Cortex of kidney (tissue), 1 donor: ENCODE measurements at places on chromosomes 5 and 9.

DNA sequence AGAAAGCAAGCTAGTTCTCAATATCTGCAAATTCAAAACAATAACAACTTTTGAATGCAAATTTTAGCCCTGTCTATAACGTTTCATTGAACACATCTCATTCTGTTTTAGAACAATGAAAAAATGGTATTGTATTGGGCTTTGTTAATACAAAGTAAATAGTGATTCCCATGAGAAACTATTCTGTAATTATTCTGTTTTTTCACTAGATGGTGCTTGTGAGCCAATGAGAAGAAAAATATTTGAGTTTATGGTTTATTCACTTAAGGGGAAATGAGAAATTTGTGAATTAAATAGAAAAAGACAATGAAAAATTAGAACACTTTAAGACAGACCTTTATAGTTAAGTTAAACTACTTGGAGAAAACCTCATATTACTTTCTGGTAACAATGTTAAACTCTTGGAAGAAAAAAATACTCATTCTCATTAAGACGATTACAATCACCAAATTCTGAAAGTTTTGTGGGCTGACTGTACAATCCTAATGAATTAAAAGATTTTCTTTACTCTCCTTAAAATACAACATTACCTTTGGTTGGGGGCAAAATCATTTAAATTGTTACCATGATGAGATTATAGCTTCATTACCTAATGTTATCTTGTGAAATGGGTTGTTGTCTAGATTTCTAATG, 127.0 kb downstream of the NNT start:
- DNase-seq, result no peak

DNA sequence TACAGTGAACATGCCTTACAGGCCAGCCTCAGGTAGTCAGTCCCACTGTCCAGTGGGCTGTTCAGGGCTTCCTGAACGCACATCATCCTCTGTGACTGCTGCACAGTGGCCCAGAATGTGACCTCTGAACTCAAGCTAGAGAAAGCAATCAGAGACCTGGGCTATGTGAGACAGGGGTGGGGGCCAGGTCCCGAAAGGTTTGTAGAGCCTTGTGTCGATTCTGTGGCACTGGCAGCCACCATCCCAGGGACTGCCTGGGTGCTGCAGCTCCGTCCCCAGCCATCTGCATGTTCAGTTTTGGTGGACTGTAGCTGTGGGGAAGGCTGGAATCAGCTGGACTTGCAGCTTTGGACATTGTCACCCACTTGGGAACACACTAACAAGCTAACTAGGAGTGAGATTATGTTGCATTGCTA, 47.7 kb downstream of the MVB12B start:
- no peak for DNase-seq

DNA sequence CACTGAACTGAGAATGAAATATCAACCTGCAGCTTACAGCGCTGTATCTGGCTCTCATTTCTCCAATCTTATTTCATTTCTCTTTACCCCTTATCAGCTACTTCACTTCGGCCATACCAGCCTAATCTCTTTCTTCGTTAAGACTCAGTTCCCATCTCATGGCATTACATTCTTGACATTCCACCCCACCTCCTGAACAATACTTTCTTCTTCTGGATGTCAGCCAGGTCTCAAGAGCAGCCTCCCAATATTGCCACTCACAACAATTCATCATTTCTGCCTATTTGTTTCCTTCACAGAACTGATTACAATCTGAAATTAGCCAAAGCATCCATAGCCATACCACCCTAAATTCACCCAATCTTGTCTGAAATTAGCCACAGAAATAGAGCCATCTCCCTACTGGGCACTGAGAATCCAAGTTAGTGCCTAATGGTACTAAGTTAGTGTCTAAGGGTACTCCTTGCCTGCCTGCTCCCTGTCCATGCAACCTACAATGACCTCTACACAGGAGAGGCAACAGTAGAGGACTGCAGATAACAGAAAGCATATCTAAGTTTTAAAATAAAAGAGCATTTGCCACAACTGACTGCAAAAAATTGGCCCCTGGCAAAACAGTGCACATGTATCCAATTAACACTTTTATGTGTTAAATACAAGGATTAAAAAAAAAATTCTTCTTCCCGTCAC, 35.2 kb downstream of the SETX start:
- DNase-seq, result no peak

DNA sequence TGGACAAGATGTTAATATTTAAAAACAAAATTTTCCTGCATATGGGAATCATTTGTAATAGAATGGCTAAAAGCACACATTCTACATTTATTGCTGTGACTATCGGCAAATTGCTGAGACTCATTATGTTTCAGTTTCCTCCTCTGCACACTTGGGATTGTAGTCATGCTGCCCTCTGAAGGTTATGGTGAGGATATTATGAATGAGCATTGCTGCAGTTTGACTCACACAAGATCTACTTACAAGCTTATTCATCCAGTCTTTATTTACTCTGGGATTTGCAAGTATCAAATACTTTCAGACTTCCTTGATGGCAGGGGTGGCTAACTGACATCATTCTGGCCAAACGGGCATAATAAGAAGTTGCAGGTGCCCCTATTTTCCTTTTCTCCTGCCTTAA, 9.5 kb upstream of the NFIL3 start:
- DNase-seq, result no peak

DNA sequence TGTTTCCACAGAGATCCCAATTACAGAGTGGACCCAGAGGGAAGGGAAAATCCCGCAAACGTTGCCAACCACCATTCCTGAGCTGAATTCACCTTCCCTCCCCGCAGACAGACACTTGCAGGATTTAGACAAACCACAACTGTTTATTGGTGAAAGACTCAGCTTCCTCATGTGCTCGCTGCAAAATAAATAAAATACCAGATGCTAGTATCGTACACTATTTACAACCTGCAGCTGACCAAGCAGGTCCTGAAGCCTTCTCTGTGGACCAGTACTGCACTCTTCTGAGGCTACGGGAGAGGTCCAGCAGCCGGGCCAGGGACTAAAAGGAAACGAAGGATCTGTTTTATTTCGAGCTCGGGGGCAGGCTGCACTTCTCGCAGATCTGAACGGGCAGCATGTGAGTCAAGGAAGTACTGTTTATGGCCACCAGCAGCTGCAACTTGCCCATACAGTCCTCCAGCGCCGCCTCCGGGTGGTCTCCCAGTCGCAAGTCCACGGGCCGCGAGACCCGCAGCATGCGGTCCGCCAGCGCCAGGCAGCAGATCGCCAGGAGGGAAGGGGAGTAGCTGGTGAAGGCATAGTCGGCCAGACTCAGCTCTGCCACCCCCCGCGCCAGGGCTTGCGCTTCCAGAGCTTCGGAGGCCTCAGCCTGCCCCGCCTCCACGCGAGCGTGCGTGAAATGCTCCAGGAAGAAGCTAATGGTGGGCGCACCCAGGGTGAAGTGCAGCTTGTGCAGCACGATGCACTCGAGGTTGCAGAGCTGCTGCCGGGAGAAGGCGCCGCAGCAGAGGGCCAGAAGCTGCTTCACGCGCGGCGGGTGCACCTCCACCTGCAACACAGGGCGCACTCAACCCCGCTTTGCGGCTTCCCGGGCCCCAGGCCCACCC, 2.1 kb downstream of the CCNO start:
- no peak for DNase-seq

GRCh38 chr9:29456940-29457339, 1883.7 kb upstream of the C9orf72 start:
- no peak for DNase-seq

- no peak for DNase-seq
Measured at GRCh38 chr5:56386046-56386445, 152.9 kb upstream of the ANKRD55 start.

- DNase-seq, result no peak
Measured at GRCh38 chr5:64040490-64040889, 78.2 kb upstream of the HTR1A start.

DNA sequence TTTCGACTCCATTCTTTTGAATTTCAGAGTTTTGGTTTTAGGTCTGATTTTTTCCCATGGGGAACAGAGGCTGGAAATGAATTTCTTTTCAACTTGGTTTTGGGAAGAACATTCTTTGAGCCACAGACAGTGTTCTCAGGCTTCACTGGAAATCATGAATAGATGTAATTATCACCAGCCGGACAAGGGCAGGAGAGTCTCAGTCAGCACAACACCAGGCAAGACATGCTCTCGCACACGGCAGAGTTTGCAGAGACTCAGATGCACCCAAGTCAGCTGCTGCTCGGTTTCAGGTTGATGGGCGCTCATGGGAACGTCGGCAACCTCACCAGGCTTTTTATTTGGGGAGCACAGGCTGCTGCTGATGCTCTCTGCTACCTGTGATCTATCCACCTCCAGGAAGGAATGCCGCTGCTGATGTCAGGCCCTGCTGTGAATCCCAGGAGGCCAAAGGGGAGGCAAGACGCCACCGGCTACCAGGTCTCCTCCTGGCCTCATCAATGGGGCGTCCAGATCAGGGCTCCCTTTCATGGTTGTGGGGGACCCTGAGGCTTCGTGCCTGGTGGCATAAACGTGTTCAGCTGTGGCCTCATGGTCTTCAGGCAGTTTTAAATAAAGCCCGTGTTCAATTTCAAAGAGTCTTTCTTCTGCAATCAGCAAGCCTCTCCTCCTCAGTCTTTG, 332.3 kb upstream of the IRX4 start:
- no peak for DNase-seq

- no peak for DNase-seq
Measured at GRCh38 chr9:8845376-8845775, 1045.8 kb upstream of the DMAC1 start.

DNA sequence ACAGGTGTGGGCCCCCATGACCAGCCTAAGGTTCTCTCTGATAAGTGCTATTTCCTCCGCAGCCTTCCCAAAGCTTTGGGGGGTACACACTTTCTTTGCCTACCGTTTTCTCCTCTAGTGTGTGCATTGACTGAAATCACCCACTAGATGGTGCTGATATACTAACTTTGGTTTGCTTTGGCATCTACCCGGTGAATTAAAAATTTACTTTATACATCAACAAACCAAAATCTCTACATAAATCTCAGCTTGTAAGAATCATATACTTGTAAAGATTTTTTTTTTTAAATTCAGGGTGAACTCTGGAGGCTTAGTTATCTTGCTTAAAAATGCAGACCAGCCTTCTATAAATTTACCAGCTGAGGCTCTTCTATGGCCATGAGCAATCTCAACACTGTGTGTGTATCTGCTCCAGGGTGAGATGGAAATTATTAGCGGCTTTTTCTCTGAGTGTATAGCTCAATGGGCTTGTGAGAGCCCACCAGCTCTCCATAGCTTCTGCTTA, 475.7 kb upstream of the TNC start:
- no peak for DNase-seq

GRCh38 chr5:131496400-131496713, 138.7 kb downstream of the RAPGEF6 start:
- DNase-seq, result no peak

DNA sequence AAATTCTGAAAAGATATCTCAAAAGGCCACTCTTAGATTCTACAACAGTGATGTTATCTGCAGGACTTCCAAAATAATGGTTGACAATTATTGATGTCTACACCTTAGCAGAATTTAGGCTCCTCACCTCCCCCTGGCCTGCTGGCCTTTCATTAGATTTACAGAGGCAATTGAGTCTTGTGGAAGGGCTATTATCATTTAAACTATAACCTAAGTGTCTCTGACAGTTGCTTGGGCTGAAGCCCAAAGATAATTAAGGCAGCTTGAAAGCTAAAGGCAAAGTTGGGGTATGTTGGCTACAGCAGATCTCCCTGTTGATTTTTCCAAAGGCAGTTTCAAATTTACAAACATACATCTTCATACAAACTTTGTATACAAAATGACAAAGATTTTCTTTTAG, 912.3 kb downstream of the TAF11L14 start:
- no peak for DNase-seq

DNA sequence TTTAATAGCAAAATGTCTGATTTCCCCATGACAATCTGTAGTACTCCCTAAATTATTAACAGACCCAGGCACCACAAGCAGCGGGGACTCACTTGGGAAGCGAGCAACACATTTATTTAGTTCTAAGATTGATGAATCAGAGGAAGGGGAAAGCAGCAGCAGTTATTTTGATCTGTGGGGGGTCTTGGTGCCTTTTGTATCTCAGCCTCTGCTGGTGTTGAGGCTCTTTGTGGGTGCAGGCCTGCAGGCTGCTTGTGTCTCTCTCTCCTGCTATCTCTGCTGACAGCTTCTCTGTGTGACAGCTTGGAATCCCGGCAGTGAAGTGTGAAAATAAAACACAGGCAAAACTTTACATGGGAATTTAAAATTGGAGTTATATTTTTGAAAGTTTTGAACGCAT, 878.2 kb upstream of the DMAC1 start:
- no peak for DNase-seq

DNA sequence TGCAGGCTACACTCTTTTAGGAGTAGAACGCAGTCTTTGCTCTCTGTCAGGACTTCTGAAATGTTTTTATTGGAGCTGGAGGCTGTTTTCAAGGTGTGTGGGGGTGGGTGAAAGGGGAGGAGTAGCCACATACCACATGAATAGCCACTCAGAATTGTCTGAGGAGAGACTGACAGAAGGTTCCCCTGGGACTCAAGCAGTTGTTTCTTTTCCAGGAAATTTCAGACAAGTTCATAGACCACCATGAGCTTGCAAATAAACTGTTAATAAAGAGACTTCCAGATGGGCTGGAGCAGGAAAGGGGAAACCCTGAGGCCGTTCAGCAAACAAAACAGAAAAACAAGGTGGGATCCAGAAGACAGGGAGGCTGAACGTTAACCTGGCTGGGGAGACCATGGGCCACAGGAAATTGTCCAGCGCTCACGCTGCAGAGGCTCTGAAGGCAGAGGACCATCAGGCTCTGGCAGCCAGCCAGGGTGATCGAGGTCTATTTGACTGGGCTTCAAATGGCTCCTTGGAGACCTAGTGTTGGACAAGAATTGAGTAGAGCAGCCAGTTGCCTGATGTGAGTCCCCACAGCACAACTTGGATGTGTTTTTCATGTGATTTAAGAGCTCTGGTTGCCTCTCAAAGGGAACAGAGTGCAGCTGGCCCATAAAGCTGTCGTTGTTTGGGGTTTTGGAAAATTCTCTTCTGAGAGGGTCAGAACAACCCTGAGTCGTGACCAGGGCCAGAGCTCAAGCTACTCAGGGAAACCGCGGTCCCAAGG, 159.2 kb upstream of the RAI14 start:
- DNase-seq, result no peak
